ENCODE measurements at places on chromosomes 5 and 9.

DNA sequence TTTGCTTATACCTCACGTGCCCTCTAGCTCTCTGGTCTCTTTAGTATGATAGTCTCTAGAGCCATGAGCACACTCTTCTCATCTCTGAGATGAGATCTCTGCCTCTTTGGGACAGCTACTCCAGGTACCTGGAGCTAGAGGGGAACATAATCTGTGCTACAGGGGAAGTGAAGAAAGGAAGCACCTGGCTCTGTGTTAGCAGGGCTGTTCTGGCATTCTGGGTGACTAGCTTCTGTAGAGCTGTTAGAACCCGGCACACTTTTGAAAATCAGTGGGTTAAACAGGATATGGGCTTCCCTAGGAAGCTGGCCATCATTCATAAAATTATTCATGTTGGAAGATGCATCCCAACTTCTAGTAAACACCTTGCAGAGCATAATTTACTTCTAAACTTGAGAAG lies 224.8 kb downstream of the MCTP1 start:
- no peak for DNase-seq

GRCh38 chr5:148457183-148457620 lies 73.4 kb downstream of the FBXO38 start:
- no peak for DNase-seq

GRCh38 chr9:129751841-129752801 lies 721 bp downstream of the PTGES start:
- no peak for DNase-seq

GRCh38 chr5:580436-580835 lies 31.7 kb upstream of the CEP72 start:
- no peak for DNase-seq

GRCh38 chr9:130023144-130023787 lies 19.7 kb downstream of the FNBP1 start:
- no peak for DNase-seq

DNA sequence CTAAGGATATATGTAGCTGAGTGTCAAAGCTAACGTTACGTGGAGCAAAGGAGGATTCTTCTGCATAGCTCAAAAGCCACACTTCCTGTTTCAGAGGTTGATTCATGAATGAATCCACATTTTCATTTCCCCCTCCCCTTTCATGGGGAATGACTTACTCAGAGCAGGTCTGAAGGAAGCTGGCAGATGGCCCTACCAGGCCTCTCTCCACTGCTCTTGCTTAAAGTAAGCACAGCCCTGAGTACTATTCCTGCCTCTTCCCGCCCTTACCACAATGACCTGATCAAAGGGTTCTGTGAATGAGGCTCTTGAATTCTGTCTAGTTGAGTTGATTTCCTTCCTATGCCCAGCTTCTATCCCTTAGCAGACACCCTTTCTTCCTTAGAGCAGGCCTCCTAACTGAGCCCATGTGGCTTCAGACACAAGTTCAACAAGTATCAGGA lies 6.3 kb downstream of the IGIP start:
- DNase-seq = no peak

DNA sequence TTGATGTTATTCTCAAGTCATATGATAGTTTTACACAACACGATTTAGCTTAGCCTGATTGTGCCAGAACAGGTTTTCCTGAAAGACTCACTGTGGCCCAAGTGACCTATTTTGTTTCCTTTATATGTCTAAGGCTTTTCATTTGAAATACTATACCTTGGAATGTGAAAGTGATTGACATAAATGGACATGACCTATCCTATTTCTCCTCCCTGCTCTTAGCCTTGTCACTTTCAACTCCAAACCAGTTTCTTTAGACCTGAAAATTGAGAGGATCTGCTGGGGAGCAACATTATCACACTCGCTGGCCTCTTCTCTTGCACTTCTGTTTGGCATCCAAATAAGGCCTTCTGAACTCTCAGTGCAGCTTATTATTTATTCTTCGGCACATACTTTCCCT lies 496.8 kb downstream of the MAT2B start:
- no peak for DNase-seq

All from activated CD4-positive, alpha-beta T cell treated with anti-CD3 and anti-CD28 coated beads for 24 hours (primary cell).